CD14-positive monocyte (primary cell): ENCODE measurements at places on chromosomes 2 and 18. TPM values are rescaled to one million over a fixed set of nuclear protein-coding genes. Genes with fewer than 3 reads are reported as not detected.

SPP2 gene
- not detected for polyA plus RNA-seq

CHRNG gene
- polyA plus RNA-seq = not detected in 2 replicates

HTR2B gene
- polyA plus RNA-seq = not detected

SCTR gene
- polyA plus RNA-seq = not detected

UGT1A5 gene
- not detected for polyA plus RNA-seq

- H3K27ac ChIP-seq = no peak overlapping the region
- H3K27me3 ChIP-seq = no peaks in the 10 kb centered on the region
- no peak for DNase-seq
- no peaks in the 10 kb centered on the region for H3K36me3 ChIP-seq
- H3K4me3 ChIP-seq = no peak overlapping the region
Observed at GRCh38 chr2:128369108-128369555, 50.5 kb upstream of the HS6ST1 start.

GRCh38 chr2:1988594-1988993 is 244.3 kb upstream of the PXDN start:
- H3K27ac ChIP-seq = no peak overlapping the region
- peaks cover 2% of the 10 kb centered on the region for H3K27me3 ChIP-seq
- no peaks in the 10 kb centered on the region for H3K4me1 ChIP-seq
- no peak for DNase-seq
- H3K36me3 ChIP-seq = no peaks in the 10 kb centered on the region

DNA sequence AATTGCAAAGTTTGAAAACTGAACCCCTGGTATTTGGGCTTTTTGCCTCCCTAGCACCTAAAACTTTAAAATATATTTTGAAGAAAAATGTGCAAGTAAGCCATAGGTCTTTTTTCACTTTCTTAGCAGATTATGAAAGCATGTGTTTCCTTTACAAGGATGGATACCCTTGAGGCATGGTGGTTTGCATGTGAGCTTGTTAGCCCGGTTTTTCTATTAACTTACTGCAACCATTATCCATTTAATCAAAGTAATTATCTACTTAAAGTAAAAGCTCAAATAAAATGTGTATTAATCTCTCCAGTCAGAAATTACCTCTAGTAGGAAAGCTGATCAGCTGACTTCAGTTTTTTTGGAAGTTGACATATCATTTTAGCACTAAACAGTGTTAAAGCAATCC is 140.6 kb downstream of the EML6 start:
- no peak overlapping the region for H3K27ac ChIP-seq
- DNase-seq = no peak
- H3K4me1 ChIP-seq = no peaks in the 10 kb centered on the region
- no peak overlapping the region for H3K4me3 ChIP-seq
- no peaks in the 10 kb centered on the region for H3K36me3 ChIP-seq

DNA sequence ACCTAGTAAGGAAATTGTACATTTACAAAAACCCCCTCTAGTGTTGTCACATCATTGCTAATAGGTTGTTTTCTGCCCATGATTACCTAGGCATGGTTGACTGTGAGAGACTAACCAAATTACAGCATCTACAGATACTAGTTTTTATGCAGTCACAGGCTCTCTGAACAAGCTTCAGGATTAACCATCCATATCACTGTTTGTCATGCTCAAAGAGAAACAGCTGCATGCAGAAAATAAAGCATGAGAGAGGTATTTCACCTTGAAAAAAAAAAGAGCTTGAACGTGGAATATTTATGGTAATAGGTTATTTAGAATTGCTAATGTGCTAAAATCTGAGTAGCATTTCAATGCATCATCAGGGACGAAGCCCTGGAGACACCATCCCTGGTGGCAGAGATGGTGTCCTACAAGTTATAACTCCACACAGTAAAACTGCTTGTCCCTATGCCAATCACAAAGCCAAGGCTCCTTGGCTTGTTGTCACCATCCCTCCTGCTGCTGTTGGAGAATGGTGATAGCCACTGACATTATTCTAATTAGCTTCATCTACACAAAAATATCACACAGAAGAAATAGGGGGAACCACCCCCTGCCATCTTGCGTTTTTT is 5.4 kb downstream of the NEB start:
- H3K4me3 ChIP-seq = no peak overlapping the region
- H3K27me3 ChIP-seq = no peaks in the 10 kb centered on the region
- no peaks in the 10 kb centered on the region for H3K36me3 ChIP-seq

DNA sequence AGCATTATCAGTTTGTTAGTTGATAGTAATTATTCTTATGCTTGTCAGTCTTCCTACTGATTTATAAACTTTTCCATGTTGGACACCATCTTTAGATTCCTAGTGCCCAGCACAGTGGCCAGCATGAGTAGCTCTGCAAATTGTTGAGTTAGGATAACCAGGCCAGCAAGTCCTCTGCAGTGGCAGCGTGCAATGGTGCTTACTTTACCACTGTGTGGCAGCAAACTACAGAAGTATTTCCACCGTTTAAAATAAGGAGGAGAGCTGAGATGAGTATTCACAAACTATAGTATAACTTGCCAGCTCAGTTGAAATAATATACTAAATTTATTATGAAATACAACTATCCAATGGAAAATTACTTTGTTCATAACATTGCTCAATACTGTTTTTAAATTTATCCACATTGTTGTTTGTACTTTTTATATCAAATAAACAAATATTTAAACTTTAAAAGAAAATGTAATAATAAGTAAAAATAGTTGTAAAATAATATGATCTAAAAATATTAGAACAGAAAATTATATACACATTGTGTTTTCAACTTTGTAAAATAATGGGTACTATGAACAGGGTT is 9.3 kb upstream of the THADA start:
- H3K36me3 ChIP-seq = no peaks in the 10 kb centered on the region
- no peaks in the 10 kb centered on the region for H3K27me3 ChIP-seq
- H3K4me3 ChIP-seq = no peak overlapping the region
- DNase-seq = no peak
